ENCODE measurements at places on chromosomes 4 and X.

GRCh38 chrX:40855411-40855810 is 120.1 kb upstream of the MED14 start:
- DNase-seq: no peak

DNA sequence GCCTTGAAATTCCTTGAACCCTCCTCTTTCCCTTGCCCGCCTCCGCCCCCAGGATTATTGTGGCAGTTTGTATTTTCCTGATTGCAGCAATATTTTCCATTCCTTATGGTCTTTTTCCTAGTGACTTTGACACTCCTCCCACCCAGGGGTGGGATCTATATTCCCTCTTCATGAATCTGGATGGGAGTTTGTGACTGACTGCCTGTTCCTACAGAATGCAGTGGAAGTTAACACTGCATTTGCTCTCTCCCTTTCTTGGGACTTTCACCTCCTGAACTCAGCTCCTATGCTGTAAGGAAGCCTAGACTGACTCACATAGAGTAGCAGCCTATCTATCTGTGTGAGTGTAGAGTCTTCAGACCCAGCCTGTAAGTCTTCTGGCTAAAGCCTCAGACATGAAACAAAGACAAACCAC is 2.2 kb downstream of the FUNDC2 start:
- DNase-seq: no peak

DNA sequence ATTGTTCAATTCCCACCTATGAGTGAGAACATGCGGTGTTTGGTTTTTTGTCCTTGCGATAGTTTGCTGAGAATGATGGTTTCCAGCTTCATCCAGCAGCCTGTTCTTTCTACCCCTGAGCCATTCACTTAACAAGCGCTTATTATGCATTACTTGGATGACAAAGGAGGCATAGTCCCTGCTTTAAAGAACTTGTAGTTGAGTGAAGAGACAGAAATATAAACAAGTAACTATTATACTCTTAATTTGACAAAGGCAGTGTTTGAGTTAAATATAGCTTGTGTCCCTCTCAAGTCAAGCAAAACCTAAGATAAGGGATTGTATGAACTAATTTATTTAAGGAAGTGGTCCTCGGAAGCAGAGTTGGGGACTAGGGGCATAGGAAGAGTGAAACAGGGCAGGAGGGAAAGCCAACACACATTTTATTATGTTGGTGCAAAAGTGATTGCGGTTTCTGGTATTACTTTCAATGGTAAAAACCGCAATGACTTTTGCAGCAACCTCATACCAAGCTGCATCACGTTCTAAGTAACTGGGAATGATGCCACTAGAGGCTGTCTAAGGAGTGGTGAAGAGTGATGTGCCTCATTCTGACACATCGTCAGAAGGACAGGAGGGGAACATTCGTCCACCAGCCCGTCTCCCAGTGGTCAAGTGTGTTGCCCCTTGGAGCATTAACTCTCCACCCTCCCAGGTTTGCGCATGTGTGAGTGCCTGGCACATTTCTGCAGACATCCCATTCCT is 41.8 kb downstream of the QDPR start:
- no peak for DNase-seq

DNA sequence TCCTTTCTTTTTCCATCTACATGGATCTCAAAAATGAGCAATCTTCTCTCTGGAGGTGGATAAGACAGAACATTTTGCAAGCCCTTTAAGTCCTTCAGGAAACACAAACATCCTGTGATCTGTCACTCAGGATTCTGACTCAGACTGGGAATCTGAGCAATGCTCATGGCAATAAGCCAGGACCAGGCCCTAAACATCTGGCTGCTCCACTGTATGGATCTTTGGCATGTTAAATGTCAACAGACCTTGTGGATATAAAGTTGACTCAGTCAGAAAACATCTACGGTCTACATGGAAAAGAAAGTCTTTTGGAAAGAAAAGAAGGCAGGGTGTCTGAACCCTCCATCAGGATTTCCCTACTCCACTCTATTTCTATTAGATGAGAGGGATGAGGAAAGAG is 17.8 kb upstream of the CHIC2 start:
- DNase-seq: no peak

DNA sequence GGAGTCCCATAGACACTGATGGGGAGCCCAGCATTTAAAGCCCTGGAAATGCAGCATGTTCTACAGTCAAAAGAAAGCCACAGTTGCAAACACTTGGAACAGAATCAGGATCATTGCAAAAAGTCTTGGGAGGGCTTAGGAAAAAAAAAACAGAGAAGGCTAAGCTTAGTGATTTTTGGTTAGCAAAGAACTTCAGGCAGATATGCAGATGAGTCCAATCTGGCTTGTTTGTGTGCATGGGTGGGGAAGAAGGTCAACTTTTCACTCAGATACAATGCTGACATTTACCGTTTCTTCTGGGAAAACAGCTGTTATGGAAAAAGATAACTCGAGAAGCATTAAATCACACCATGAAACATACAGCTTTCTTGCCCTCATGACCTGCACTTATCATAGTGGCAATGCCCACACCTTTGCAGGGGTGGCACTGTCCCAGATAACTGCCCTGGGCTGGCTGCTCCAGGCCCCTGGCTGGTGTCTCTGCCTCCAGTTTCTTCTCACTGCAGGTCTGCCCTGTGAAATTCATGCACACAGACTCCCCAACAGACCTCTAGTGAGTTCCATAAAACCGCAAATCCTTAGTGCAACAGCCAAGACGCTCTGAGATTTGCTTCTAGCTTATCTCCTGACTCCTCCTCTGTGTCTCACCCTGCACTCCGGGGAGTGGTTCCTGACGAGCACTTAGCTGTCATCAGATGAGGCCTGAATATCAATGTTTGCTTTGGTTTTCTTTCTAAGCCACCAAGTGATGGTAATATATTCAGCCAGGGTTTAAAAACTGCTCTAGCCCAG is 99.2 kb downstream of the DRD5 start:
- no peak for DNase-seq

Data from CD4-positive, alpha-beta T cell treated with Interleukin-15 for 4 hours (primary cell).